Amniotic epithelial cell (primary cell): ENCODE measurements at places on chromosomes 12 and 14.
A peak's percentile ranks its signal among the peaks of the same experiment; 100 is the strongest.

- no peak for DNase-seq
Measured at GRCh38 chr12:102741196-102741595, 175.8 kb downstream of the PAH start.

- peak; percentile 84 for DNase-seq
Measured at GRCh38 chr12:87518481-87518880, 510.7 kb downstream of the C12orf50 start.

GRCh38 chr14:68295316-68295816 lies 475.8 kb downstream of the RAD51B start:
- peak; percentile 48 for DNase-seq

DNA sequence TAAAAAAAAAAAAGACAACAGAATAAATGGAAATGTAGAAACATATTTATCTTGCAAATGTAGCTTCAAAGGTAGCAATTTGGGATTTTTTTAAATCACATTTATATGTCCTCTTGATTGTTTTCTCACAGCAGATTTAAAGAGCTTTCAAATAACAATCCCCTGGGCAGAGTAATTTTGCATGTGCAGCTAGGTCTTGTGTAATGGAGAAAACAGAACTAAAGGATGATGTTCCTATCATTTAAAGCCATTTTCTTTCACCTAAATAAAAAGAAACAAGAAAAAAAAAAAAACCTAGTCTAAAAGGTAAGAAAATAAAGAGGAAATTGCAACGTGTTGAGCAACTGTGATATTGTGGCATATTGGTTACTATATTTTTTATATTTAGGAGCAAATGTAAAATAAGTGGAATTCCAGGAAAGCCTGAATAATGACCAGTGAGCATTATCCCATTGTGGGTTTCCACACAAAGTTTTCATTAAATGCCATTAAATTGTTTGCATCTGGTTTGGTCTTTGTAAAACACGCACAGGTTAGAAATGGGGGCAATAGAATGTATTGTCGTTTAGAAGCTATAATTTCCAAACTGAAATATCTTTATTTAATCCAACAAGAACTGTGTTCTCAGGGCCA lies 215.6 kb downstream of the SLC6A15 start:
- DNase-seq, result no peak

- DNase-seq, result no peak
Measured at GRCh38 chr12:111150360-111150759, 218.5 kb downstream of the PHETA1 start.

- no peak for DNase-seq
Measured at GRCh38 chr12:25496098-25496587, 56.9 kb downstream of the LMNTD1 start.

DNA sequence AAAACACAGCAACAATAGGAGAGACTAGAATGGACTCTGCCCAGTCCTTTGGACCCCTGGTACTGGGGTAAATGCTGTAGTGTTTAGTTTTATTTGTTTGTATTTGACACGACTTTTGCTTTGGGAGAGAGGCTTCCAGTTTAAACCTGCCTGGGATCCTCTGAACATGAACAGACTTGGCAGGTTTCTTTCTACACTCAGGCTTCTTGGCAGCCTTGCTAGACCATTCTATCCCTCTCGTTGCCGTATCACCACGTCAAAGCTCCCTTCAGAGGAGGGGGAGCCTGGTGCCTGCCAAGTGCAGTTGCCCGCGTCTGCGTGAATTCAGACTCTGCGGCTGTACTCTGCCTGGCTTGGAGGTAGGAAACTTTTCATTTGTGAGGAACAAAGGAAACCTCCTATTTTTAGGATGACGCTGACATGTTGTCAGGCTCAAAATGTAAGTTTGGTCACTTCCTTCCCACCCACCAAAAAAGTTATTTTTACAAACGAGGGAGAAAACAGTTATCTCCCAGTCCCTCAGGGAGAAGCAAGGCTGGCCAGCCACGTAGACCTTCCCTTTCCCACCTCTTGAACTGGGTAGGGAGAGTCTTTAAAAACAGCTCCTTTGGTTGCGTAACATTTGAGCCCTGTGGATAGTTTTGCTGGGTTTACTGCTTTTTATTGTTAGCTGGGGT lies 25.9 kb downstream of the CD9 start:
- DNase-seq, result peak; percentile 55

GRCh38 chr12:50841716-50842531 lies 802 bp upstream of the TMPRSS12 start:
- no peak for DNase-seq

GRCh38 chr12:77225373-77225772 lies 160.0 kb upstream of the E2F7 start:
- no peak for DNase-seq

DNA sequence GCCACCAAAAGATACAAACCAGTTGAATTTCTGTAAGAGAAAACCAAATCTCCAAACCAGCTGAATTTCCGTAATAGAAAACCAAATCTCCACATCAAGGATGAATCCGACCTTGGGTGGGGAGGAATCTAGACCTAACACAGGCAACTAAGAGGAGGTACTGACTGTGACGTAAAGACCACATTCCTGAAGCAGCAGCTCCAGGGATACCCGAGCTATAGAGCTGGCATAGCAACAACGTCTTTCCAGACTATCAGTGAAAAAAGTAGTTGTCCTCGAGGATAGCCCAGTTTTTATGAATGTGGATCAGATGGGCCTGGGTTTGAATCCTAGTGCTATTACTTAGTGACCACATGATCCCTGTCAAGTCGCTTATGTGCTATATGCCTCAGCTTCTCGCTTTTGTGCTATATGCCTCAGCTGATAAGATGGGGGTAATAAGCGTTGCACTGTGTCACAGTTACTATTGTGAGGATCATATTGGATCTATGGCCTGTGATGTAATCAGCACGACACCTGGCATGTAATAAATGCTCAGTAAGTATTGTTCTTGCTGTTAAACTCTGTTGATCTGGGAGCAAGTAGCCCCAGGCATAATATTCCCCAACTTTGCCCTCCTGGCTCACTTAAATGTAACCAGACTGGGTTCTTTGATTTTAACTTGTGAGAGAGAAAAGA lies 113.8 kb downstream of the EGLN3 start:
- peak; percentile 23 for DNase-seq

- no peak for DNase-seq
Measured at GRCh38 chr12:78571953-78572352, 292.6 kb upstream of the SYT1 start.

DNA sequence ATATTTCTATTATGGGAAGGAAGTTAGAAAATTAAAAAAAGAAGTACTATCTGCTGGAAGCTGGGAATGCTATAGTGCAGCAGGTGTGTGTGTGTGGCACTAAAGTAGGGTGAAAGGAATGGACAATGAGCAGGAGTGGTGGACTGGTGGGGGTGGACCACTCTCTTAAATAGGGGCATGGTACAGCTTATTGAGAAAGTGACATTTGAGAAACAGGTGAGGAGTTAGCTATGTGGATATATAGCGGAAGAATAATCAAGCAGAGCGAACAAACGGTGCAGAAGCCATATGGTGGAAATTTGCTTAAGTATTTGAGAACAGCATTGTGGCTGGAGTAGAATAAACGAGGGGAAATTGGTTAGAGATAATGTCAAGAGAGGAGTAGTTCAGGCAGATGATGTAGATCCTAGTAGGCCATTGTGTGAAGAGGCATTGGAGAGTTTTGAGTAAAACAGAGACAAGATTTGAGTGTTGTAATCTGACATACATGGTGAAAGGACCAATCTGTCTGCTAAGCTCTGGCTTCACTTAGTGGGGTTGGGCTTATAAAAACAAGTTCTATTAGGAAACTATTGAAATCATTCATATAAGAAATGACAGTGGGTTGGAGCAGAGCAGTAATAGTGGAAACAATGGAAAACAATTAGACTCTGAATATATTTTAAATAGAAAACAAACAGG lies 149.2 kb upstream of the SYT10 start:
- DNase-seq, result peak; percentile 2

GRCh38 chr14:105204931-105205672 lies 24.0 kb upstream of the NUDT14 start:
- DNase-seq, result no peak

DNA sequence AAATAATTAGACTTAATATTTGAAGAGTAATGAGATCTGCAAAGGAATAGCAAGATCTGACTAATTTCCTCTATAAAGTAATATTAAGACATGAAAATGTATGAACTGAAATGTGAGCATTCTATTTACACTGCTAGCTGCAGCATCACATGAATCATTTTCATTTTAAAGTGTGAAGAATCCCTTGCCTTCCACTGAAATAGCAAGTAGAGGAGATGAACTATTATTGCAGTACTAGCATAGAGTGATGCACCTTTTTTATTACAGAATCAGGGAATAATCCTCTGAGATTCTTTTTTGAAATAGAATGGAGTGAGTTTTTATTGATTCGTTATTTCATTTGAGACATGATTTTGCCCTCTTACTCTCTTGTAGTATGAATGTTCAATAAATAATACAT lies 281.9 kb upstream of the NAV3 start:
- no peak for DNase-seq

DNA sequence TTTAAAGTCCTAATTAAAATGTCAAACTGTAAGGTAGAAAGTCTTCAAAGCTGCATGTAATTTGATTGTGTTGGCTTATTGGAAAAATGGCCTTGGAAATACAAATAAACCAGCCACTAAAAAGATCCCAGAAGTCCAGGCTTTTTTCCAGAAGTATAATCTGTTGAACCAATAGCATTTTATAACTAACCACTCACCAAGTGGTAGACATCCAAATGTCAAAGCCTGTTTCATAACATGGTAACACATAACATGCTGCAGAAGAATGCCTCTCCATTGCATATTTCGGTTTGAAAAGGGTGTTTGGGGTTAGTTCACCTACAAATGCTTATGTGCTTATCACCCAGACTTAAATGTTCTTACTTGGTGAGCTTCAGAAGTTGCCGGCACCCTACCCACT lies 183.7 kb upstream of the DIO2 start:
- peak; percentile 1 for DNase-seq

GRCh38 chr12:121515615-121516014 lies 65.2 kb downstream of the KDM2B start:
- DNase-seq, result no peak

GRCh38 chr12:57771873-57772428 lies at the start of gene METTL1:
Gene METTL1, minus strand, starts transcription at chr12:57772105. Its CDS starts 22 bp downstream, at chr12:57772083.
- peak; percentile 96 for DNase-seq

- no peak for DNase-seq
Measured at GRCh38 chr12:92431146-92431545, 271.6 kb upstream of the PLEKHG7 start.

DNA sequence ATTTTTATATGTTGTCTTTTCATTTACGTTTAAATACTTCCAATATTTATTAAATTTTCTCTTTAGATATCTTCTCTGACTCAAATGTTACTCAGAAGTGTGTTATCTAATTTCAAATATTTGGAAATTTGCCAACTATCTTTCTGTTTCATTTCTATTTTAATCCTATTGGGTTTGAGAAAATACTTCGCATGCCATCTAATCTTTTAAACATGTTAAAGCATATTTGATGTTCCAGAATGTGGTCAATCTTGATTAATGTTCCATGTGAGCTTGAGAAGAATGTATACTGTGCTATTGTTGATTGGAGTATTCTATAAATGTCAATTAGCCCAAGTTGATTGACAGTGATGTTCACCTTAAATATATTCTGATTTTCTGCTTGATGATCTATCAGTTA lies 11.9 kb upstream of the DCN start:
- DNase-seq, result peak; percentile 81

DNA sequence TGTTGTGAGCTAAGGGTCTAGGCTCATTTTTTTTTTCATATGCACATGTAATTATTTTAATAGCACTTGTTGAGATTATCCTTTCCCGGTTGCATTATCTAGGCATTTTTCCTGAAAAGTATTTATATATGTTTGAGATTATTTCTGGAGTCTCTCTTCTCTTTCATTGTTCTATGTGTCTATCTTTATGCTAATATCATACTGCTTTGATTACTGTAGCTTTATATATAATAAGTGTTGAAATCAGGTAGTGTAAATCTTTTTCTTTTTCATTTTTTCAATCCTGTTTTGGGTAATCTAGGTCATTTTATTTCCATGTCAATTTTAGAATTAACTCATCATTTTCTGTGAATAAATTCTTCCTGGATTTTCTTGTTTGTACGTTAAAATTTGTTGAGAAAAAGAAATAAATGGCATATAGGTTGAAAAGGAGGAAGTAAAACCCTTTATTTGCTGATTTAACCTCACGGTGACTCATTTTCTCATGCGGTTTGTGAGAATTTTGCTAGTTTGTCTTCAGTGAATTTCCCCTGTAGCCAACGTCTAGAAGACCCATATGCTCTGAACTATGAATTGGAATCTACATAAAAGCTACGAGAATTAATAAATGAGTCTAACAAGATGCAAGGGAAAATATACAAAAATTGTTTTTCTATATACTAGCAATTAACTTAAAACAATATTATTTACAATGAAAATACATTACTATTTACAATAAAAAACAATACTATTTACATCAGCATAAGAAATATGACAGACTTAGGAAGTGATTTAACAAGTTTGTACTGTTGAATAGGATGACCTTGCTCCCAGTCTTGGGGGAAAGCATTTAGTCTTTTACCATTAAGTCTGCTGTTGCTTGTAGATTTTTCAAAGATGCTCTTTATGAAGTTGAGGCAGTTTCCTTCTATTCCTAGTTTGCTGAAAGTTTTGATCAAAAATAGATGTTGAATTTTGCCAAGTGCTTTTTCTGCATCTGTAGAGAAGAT lies 105.0 kb downstream of the SNAPC1 start:
- no peak for DNase-seq

DNA sequence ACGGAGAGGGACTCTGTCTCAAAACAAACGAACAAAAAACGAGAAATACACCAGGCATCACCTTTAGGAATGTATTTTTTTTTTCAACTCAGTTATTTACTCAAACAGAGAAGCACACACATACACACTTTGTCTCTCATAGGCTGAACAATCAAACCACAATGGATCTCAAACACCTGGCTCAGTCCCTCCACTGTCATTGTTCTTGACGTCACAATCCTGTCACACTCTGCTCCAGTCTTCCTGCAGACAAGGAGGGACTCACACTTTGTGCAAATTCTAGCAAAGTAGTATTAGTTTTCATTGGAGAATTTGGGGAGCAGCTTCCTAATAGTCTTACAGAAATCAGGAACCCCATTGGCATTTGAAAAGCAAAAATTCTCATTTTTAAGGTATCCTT lies 727.8 kb downstream of the BCL11B start:
- DNase-seq, result no peak
